ENCODE measurements at places on chromosomes 4 and X.

DNA sequence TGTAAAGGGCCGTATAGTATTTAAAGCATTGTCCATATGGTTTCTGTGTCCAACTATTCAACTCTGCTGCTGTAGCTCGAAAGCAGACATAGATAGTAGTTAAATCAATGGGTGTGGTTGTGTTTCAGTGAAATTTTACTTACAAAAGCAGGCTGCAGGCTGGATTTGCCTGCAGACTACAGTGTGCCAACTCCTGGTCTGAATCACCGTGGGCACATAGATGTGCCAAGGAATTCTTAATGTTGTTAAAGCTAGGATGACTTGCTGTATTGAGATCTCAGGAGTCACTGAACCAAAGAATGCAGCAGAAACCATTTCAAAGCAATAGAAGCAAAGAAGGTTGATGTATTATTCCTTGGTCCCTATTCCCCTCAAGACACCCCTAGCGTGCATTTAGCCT lies 379.0 kb downstream of the STIM2 start:
- no peak for DNase-seq

GRCh38 chr4:45062935-45063545 lies 336.7 kb upstream of the GNPDA2 start:
- DNase-seq, result no peak

DNA sequence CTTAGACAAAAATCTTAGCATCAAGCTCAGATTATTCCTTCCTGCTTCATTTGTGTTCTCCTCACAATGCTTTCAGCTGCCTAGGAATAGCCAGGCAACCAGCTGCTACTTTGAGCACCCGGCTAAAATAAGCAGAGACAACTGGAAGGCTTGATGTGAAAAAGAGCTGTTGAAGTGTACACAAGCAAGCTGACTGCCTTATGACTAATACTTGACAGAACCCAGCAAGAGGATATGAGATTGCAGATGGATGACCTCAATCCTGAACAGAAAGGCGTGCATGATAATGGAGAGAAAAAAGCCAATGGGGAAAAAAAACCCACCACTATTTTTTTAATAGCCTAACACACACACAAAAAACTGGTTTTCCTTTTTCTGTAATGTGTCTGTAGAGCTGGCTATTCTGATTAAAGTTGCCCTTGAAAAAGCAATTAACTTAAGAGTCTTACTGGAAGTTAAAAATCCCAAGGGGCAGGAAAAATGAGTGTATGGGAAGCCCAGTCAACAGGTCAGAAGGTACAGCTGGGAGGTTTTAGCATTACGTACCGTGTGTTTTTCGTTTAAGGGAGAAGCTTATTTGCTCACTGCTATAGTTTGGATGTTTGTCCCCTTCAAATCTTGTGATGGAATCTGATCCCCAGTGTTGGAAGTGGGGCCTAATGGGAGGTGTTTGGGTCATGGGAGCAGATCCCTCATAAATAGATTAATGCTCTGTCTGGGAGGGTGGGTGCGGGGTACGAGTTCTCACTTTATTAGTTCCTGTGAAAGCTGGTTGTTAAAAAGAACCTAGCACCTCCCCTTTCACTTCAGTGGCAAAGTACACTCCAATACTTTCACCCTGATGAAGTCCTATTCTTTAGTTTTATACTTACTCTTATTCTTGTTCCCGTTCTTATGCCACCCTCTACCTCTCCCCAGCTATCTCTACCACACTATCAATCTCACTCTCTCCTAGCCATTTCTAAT lies 37.1 kb upstream of the HERC6 start:
- DNase-seq, result peak; percentile 51

DNA sequence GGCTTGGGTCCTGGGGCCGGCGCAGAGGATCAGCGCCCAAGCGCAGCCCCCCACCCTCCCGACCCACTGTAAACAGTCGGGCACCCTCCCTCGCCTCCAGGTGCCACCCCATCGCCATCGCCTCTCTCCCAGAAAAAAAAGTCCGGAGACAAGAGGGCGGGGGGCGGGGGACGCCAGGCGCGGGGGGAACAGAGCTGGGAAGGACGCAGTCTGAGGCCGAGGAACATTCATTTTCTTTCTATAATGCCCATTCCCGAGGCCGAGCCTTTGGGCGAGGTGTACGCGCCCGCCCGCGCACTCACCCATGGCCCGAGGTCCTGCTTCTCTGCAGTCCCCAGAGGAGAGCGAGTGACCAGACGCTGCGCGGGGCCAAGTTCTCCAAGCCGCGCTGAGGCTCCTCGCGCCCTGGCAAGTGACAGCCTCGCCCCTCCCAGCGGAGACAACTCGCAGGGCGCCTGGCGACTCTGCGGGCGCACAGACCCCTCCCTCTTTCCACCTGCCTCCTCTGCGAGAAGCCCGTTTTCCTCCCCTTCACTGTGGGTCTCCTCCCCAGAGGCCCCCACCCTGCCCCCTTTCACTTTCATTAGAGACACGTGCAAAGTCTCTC lies 63.5 kb upstream of the WDR17 start:
- DNase-seq, result no peak

DNA sequence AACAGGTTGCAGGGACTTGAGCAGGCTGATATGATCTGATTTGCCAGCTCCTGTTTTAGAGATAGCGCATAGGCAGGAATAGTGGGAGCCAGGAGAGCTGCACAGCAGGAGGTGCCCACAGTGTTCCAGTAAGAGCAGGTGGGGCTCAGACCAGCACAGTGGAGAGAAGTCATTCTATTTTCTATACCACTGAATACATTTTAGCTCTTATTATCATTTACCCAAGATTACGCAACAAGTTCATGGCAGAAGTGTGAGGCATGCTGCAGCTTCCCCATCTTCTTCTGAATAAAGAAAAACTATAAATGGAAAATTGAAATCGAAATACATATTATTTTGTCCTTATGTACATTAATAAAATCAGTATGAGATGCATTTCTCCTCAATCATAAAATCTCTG lies 114.7 kb upstream of the EDNRA start:
- no peak for DNase-seq

DNA sequence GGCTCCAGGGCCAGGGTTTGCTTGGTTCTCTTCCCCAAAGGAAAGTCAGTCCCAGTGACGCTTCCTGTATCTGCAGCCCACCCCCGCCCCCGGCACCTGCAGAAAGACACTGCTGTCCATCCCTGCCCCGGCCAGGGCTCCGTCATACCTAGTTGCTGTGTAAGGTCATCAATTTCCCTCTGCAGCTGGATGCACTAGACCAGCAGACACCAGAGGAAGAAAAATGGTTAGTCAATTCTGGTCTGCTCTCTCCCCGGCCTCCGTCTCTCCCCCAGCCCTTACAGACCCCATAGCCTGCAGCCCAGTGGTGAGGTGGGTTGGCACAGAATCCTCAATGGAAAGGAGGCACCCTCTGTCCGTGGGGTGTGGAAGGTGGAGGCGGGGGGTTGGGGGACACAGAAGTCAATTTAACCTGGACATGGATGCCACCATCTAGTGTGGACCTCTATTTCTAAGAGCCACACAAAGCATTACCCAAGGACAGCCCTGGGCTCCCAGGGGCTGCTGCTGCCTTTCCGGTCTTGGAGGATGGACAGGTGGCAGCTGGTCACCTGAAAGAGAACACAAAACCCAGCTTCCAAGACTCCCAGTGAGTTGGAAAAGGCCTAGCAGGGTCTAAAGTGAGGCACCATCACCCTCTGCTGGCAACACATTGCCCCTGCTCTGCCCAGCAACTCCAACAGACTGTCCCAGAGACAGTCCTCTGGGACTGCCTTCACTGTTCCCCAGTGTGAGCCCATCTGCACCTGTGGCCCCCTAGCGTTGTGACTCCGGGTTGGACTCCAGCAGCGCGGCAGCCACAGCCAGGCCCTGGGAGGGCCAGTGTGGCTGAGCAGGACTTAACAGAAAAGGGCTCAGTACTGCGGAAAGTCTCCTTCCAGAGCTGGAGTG lies 40.2 kb upstream of the NHSL2 start:
- DNase-seq, result no peak

DNA sequence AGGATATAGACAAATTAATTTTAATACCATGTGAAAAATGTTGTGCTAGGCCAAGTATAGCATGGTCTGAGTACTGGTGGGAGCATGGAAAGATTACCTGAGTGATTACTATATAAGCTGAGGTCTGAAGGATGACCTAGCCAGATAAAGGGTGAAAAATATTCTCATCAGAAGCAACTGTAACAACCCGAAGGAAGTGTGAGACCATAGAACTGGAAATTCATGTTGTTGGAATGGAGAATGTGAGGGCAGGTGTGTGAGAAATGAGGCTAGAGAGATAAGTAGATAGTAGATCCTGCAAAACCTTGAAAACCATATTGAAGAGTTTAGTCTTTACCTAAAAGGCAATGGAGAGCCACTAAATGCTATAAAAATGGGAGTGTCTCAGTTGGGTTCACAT lies 71.5 kb downstream of the ARFIP1 start:
- no peak for DNase-seq

DNA sequence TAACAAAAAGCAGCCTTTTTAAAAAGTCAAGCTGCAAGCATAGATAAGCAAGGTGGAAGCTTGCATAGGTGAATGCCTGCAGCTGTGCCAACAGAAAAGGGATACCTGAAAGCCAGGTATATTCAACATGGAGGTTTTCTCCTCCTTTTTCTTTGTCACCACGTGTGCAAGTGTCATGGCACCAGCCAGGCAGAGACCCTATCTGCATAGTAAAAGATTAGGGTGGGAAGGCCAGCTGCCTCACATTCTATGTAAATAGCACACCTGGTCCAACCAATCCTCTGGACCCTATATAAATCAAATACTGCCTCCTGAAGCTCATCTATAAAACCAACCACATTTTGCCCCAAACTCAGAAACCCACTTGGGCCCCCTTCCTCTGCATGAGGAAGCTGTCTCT lies 28.0 kb upstream of the PLK4 start:
- no peak for DNase-seq

GRCh38 chr4:22490718-22491315 lies 25.0 kb downstream of the ADGRA3 start:
- DNase-seq, result no peak

All from fibroblast of skin of left biceps (primary cell).